ENCODE measurements at places on chromosomes 1 and 21. TPM values are rescaled to one million over a fixed set of nuclear protein-coding genes. Genes with fewer than 3 reads are reported as not detected.
A peak's percentile ranks its signal among the peaks of the same experiment; 100 is the strongest.

Gene YTHDF2
- total RNA-seq: 79.9 TPM

Gene DENND2D
- total RNA-seq: 48.9 TPM

DNA sequence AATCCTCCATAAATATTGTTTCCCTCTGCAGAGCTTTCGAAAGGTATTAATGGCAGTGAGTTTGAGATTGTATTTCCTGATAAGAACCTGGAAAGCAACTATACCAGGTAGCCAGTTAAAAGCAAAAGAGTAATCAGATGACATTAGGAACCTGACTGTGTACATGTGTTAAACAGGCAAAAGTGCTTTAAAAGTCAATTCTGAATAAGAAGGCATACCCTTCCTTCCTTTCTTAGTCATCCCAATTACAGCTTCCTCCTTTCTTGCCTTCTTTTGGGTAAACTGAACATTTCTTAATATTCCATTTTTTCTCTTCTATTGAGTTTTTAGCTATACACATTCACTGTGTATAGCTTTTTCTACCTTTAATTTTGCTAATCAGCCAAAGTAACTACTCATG lies 144.7 kb downstream of the ZNF281 start:
- DNase-seq: no peak

- DNase-seq: no peak
Measured at GRCh38 chr1:182066934-182067333, 5.4 kb upstream of the ZNF648 start.

DNA sequence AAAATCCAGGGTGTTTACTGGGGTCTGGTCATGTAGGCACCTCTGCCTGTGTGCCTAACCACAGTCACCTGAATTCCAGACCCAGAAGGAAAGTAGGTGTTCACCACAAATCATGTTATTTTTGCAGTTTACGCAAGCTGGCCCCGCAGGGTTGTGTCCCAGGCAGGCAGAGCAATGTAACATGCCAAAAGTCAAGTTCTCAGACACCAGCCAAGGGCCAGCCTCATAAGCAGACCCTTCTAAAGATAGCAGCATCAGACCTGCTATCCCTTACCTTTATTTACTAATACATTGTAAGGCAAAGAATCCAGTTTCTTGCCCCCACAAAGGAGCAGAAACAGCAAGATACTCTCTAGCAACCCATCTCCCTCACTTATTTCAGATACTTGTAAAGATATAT lies 83.0 kb downstream of the GPR161 start:
- no peak for DNase-seq

GRCh38 chr1:107835151-107835670 lies 129.8 kb downstream of the VAV3 start:
- no peak for DNase-seq

DNA sequence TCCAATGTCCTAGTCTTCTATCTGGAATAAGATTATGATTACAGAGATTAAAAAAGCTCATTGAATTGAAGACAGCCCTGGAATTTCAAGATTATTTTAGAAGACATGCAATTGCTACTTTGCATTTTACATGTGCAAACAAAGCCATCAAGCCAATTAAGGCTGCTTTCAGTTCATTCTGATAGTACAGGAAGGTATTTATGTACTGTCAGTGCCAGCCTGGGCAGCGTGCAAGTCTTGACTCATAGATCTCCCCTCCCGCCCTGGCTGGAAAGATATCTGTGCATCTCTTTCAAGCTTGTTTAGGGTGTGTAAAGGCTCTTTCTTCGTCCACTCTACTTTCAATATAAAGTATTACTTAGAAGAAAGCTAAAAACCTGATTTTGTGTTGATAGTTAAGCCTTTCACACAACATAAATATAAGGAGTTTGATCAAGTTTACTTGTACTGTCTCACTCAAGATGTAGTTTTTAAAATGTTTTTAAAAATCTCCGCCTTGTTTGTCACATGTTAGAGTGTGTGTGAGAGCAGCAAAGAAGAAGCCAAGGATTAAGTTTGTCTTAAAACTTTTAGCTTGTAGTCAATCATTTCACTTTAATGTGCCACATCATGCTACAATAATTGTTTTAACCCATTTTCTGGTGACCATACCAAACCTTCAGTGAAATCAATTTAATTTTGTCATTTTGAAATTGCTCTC lies 13.6 kb upstream of the LYPLAL1 start:
- DNase-seq: peak; percentile 82

DNA sequence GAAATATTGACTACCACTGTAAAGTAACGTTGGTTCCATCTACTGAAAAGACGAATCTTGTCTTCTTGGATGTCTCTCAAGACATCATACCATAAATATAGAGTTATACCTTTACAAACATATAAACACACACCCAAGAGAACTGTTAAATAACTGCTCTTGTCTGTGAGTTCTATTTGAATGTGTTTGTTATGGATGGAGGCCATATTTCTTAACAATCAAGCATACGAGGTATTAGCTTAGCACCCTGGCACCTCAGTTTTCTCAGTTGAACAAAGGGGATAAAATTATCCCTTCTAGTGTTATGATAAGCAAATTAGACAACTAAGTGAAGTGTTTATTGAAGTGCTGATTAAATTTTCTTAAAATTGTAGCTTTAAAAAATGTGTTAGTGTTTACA lies 336.6 kb upstream of the ZRANB2 start:
- DNase-seq: no peak

DNA sequence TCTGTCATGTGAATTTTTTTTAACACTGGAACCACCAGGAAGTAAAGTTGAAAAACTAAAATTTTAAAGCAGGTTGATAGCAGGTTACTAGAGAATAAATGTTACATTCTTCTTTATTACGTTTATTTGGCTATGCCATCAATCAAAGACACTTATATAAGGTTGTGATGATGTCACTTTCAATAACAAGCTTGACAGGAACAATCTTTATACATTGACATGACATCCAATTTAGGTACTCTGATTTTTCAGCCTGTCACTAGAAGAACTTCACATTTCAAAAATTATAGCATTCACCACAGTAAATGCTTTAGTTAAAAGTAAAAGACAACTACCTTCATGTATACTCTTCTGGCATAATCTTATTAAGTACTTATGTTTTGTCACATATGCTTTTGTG lies 696.8 kb upstream of the NCAM2 start:
- no peak for DNase-seq

GRCh38 chr1:83810144-83810543 lies 188.8 kb downstream of the TTLL7 start:
- DNase-seq: no peak

DNA sequence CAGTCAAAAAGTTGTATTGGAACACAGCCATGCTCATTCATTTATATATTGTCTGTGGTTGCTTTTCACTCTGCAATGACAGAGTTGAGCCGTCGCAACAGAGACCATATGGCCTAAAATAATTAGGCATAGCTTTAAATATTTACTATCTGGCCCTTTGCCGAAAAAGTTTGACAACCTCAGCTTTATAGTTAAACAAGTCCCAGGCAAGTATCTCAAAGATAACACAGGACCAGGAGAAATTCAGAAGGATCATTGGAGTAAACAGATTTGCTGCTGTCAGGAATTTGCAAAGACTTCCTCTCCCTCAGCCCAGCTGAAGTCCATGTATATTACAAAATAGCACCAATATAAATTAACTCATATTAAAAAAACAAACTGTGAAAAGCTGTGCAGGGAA lies 34.4 kb downstream of the NID1 start:
- DNase-seq: no peak

DNA sequence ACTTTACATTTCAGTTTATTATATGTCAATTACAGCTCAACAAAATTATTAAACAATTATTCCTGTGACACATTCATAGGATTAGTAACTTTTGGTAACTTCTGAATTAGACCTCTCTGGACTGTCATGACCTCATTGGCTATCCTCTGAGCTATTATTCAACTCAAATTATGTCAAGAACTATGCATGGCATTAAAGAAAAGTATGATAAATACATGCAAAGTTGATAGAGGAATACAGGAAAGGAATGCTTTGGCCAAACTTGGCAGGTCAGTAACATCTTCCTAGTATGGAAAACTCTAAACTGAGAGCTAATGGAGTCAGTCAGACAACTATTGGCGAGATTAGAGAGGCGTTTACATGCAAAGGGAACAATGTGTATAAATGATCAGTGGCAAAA lies 158.4 kb downstream of the DUSP10 start:
- DNase-seq: no peak

DNA sequence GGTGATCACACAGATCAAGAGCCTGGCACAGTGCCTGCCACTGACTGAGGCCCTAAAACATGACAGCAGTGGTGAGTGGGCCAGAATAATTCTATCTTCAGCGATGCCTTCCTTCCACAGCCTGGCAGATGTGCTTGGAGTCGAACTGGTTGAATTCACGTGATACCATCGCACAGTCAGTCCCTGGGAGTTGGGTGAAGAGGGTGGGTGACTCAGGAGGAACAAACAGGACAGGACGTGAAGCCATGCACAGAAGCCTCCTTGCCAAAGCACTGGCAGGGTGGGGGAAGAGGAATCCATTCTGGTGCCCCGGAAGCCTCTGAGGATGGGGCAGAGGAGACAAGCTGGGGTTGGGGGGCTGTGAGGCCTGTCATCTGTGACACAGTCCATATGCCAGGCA lies 80.3 kb upstream of the WNT4 start:
- DNase-seq: no peak

DNA sequence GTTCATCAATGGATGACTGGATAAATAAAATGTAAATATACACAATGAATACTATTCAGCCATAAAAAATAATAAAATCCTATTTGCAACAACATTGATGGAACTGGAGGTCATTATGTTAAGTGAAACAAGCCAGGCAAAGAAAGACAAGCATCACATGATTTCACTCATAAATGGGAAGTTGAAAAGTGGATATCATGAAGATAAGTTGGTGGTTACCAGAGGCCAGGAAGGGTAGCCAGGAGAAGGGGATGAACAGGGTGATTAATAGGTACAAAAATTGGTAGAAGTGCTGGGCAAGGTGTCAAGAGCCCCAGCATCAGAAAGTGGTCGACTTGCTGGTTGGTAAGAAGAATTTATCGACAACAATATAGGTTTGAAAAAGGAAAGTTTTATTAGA lies 1.3 kb upstream of the PARK7 start:
- DNase-seq: no peak

DNA sequence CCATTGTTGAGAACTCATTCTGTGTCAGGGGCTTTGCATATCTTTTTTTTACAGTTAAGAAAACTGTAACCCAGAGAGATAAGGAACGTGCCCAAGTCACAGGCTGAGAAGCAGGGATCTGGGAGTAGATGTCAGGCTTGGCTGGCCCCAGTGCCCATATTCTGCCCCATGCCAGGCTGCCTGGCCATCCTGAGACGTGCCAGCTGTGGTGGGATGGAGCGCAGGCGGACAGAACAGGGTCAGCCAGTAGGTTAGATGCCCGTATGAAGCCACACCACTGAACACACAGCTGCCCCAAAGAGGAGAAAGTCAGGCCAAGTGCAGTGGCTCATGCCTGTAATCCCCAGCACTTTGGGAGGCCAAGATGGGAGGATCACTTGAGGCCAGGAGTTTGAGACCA lies 55.9 kb downstream of the SLC66A1 start:
- DNase-seq: no peak

- no peak for DNase-seq
Measured at GRCh38 chr1:204463125-204464060, 31.2 kb downstream of the PIK3C2B start.

- no peak for DNase-seq
Measured at GRCh38 chr1:207579436-207579799, 65.5 kb upstream of the CR1L start.

GRCh38 chr21:39533545-39534380 lies 79.0 kb upstream of the B3GALT5 start:
- DNase-seq: no peak

DNA sequence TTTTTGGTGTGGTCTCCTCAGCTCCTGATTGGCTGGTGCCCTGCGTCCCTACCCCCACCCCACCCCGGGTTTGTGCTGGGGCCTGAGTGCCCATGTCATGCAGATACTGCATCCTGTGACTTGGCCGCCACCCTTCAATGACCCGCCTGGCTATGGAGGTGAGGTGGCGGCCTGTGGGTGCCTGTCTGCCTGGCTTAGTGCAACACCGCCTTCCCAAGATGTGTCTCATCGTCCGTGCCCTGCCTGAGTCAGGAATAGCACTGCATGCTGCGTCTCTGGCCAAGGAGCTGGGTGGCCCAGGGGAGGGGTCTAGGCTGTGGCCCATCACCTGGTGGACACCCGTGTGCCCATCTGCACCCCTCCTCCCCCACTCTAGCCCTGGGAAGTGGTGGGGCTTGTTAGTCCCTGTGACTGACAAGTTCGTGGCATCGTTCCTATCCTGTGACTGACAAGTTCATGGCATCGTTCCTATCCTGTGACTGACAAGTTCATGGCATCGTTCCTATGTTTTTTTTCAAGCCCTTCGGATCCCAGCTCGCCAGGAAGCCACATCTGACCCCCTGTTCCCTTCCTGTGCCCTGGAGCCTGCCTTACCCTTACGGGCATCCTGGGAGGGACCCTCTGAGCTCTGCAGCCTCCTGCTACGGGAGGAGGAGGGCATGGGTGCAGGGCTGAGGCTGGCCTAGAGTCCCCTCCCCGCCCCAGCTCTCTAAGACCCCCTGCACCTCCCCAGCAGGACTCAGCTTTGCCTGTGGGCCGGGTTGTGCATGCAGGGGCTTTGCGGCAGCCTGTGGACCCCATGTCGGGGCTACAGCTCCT lies 7.5 kb downstream of the SLX9 start:
- DNase-seq: no peak

GRCh38 chr1:43843684-43844083 lies 89.9 kb upstream of the ARTN start:
- DNase-seq: no peak

GRCh38 chr1:25447547-25447946 lies 16.9 kb downstream of the MACO1 start:
- no peak for DNase-seq

DNA sequence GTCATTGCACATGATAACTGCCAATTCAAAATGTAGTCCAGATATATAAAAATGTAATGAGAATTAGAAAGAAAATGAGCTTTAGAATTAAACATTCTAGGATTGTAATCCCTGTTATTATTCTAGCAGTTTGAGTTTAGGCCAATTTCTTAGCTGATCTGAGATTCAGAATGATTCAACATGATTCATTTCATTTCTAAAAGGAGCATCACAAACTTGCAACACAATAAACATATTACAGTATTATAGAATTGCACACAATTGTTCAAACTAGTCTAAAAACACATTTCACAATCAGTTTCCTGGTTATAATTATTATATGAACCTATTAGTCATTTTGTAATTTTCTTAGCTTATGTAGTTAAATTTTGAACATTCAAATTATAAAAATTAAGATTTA lies 43.3 kb upstream of the TSHB start:
- DNase-seq: no peak

- DNase-seq: no peak
Measured at GRCh38 chr1:205536759-205537361, 32.4 kb downstream of the CDK18 start.

Measured in lower leg skin (tissue), 4 donors.